ENCODE measurements at places on chromosomes 12 and 14.

DNA sequence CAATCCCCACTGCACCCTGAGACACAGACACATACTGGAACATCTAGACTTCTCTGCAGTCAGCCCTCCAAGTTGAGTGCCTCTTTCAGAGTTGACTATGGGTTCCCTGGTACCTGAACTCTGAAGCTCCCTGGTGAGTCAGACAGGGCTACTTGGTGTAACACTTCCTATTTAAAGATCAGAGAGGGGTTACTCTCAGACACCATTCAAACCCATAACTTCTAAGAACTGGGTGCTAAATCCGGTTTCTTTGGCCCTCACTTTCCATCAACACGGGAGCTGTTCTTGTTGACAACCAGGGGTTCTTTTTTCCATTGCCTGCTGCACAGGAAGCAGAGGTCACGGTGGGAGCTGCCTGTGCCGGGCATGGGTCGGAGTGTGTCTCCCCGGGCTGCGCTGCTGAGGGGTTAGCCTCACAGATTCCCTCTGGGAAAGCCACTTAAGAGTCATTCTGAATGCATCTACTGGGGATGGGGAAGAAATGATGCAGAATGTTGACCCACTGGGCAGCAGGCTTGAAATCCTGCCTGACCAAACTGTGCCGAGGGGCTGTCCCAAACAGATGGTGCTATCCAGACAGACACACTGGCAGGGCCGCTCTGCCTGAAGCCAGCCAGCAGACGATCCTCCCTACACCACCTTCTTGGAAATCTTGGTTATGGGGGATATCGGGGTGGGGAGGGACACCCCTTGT lies 74.1 kb downstream of the PITPNM2 start:
- no peak for DNase-seq

DNA sequence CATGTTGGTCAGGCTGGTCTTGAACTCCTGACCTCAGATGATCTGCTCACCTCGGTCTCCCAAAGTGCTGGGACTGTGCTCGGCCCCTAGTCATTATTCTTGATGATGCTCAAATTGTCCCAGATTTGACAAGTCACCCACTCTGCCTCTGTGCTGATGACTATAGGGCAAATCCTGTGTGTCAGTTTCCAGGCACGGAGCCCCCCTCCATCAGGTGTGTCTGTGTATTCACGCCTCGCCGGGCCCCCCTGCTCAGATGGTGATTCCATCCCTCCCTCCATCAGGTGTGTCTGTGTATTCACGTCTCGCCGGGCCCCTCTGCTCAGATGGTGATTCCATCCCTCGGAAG lies 4.3 kb upstream of the GPR132 start:
- DNase-seq: no peak

DNA sequence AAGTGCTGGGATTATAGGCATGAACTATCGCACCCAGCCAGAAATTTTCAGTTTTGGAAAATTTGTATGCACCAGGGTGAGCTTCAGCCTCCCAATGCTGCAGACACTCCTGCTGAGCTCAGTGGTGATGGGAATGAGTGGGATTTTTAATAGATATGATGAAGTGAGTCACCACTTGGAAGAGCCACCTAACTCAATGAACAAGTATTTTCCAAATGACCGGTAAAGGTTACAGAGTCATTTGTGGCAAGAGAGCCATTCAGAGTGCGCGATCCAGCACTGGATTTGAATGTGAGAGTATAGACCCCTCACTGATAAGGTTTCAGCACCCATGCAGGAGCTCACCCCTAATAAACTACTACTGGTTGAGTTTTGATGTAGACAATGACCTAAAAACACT lies 100.7 kb downstream of the PPP2R5C start:
- no peak for DNase-seq

- no peak for DNase-seq
Measured at GRCh38 chr14:95656634-95657033, 29.6 kb upstream of the TCL1B start.

DNA sequence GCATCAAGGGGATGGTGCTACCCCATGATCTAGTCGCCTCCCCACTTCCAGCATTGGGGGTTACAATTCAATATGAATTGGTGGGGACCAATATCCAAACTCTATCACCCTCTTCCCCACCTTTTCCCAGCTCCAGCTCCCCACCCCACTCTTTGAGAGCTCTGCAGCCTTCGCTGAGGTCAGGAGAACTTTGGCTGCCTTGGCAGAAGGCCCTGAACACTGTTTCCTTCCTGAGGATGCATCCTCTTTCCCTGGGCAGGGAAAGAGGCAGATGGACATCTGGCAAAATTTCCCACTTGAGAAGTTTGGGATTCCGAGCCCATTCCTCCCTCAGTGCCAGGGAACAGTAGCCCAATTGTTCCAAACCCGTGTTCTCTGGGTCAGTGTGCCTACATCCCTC lies 169.1 kb downstream of the TSPAN9 start:
- DNase-seq: no peak

GRCh38 chr12:116071555-116072230 lies 205.8 kb downstream of the MED13L start:
- DNase-seq: no peak

- no peak for DNase-seq
Measured at GRCh38 chr14:104130974-104131651, 7.3 kb upstream of the KIF26A start.

- DNase-seq: no peak
Measured at GRCh38 chr14:70148911-70149595, 39.7 kb downstream of the SLC8A3 start.

GRCh38 chr12:87923361-87923760 lies 105.8 kb downstream of the C12orf50 start:
- DNase-seq: no peak

DNA sequence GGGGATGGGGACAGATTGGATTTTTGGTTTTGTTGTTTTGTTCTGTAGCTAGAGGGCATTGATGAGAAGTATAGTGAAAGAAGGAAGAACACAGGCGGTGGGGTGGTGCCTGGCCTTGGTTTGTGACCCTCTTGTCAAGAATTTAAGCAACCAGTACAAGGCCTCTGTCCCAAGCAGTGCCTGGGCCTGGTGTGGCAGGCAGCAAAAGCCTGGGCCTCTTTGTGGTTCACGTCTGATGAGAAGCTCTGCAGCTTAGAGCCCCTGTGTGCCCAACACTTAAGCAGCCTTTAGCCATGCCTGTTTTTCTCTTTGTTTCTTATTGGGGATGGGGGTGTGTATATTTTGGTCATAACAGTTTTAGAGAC lies 98.0 kb downstream of the PPP2R5C start:
- DNase-seq: no peak

DNA sequence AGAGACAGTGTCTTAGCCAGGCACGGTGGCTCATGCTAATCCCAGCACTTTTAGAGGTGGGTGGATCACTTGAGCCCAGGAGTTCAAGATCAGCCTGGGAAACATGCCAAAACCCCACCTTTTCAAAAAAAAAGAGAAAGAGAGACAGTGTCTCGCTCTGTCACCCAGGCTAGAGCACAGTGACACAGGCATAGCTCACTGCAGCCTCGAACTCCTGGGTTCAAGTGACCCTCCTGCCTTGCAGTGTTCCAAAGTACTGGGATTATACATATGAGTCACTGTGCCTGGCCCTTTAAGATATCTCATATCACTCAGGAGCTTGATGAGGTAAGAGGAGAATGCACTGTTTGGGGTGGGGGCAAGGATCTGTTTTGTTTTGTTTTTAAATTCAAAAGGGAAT lies 48.1 kb upstream of the LTBP2 start:
- no peak for DNase-seq

DNA sequence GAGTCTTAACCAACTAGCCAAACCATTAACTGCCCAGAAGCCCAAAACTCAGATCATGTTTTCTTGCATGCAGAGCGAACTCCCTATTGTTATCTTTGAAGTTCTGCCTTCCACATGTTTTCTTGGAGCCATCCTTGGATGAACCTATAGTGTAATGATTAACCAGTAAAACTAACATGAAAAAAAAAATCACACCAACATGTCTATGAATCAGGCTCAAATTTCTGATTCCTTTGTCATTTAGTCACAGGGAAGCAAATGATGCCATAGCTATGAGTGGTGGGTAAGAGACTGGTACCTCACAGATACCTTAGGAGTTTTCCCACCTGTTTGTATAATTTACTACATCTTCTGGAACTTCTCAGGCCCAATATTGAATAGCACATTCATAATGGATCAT lies 70.7 kb downstream of the PTPRO start:
- DNase-seq: no peak

GRCh38 chr14:60455875-60456274 lies 30.0 kb downstream of the C14orf39 start:
- DNase-seq: no peak

GRCh38 chr12:71071536-71072097 lies 86.2 kb downstream of the TSPAN8 start:
- no peak for DNase-seq

GRCh38 chr12:18797604-18798003 lies 59.7 kb downstream of the CAPZA3 start:
- no peak for DNase-seq

GRCh38 chr14:89771251-89771650 lies 183.3 kb downstream of the EFCAB11 start:
- DNase-seq: no peak

- DNase-seq: no peak
Measured at GRCh38 chr12:131287938-131288764, 334.4 kb downstream of the ADGRD1 start.

GRCh38 chr12:5737778-5738177 lies 207.3 kb downstream of the ANO2 start:
- no peak for DNase-seq

DNA sequence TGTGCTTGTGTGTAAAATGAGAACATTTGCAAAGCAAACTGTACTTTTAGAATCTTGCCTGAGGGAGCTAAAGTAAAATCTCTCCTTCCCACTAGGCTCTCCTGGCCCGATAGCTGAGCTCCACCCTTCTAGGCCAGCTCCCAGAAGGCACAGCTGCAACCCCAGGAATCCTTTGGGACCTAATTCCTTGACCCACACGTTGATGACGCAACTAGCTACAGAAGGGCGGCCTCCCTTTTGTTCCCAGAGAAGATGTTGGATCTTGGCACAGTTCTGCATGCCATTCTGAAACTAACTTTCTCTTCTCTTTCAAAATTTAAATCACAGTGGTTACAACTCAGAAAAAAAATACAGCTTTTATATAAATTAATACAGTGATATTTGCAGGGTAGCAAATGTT lies 268.1 kb downstream of the EGLN3 start:
- no peak for DNase-seq

- DNase-seq: no peak
Measured at GRCh38 chr12:110763583-110763982, 20.9 kb upstream of the PPP1CC start.

DNA sequence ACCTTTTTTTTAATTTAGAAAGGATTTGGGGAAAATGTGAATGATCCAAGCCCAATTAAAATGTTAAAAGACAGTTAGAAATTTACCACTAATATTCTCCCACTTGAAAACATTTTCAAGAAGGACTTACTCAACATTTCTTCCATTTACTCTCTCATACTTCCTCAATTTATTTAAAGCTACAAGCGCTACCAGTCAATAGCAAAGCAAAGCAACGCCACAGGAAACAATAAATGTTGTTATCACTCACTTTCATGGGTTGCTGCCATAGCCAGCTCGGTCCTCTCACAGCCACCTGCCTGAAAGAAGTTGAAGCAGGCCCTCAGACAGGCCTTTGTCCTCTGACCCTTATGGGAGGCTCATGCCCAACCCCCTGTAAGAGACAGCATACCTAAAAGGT lies 6.0 kb upstream of the SOS2 start:
- DNase-seq: no peak

DNA sequence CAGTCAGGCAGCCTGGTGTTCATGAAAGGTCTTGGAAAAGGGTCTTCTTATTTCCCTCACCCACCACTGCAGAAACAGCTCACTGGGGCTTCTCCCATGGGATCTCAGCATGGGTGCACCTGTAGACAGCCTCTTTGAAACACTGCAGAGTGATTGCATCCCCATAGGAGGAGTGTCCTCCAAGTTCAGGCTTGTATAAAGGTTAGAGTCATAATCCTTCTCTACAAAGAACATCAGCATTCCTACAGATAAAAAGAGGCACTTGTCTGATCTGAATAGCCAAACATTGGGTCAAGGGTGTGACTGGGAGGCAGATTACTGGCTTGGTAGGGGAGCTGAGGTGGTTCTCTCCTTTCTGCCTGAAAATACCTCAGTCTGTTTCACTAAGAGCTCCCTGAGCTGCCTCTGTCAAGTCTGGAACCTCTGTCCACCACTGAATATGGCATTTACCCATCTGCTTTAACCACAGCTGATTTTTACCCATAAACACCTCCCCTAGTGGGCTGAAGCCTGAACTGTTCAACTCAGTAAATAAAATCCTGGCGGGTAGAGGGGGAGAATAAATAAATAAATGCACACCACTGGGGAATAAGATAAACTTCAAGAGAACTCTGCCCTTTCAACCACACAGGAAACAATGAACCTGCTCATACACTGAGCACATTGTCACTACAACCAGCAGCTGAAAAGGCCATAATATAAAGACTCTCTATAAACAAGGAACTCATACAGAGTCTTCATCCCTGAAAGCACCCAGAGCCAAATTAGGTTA lies 120.7 kb upstream of the SCAF11 start:
- DNase-seq: no peak

GRCh38 chr12:1877169-1877878 lies 41.1 kb downstream of the CACNA2D4 start:
- no peak for DNase-seq
